ENCODE measurements at places on chromosomes 11 and 22.

DNA sequence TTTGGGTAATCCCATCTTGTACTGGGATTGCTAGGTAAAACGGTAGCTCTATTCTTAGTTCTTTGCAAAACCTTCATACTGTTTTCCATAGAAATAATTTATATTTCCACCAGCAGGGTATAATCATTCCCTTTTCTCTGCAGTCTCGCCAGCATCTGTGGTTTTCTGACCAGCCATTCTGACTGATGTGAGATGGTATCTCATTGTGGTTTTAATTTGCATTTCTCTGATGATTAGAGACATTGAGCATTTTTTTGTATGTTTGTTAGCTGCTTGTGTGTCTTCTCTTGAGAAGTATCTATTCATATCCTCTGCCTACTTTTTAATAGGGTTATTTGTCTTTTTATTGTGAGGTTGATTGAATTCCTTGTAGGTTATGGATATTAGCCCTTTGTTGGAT is 220.9 kb downstream of the PGR start:
- no peak for DNase-seq

- no peak for DNase-seq
These were observed 2.5 kb upstream of the TPST2 start for GRCh38 chr22:26592421-26592891.

DNA sequence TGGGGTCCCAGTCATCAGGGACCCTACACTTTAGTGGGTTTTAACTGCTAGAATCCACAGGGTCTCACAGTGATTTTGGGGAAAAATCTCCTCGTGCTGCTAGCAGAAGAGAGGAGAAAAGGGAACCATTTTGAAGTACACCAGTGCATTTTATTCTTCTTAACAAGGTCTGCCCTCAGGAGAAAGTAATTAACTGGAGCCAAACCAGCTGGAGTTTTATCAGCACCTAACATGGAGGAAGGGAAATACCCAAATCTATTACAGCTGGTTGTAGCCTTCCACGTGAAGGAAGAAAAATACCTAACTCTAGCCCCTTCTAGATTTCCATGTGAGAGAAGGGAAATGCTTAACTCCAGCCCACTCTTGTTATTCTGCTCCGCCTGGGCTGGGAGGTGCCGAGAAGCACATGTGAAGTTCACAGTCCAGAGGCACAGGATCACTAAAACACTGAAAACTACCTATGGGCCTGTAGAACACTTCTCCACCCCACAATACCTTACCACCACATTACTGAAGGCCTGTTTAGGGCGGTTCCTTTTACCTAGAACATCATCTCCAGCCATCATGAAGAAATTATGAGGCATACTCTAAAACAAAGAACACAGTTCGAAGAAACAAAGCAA is 31.3 kb upstream of the TEAD1 start:
- no peak for DNase-seq

- no peak for DNase-seq
These were observed 30.7 kb downstream of the SLC22A25 start for GRCh38 chr11:63212742-63213141.

GRCh38 chr11:113881856-113882255 is 6.5 kb upstream of the USP28 start:
- no peak for DNase-seq

- no peak for DNase-seq
These were observed 200.2 kb downstream of the BRD1 start for GRCh38 chr22:49627217-49628181.

GRCh38 chr11:63855975-63856374 is 17.1 kb downstream of the MARK2 start:
- DNase-seq = no peak

- DNase-seq = no peak
These were observed 61.7 kb downstream of the ME3 start for GRCh38 chr11:86610559-86611341.

DNA sequence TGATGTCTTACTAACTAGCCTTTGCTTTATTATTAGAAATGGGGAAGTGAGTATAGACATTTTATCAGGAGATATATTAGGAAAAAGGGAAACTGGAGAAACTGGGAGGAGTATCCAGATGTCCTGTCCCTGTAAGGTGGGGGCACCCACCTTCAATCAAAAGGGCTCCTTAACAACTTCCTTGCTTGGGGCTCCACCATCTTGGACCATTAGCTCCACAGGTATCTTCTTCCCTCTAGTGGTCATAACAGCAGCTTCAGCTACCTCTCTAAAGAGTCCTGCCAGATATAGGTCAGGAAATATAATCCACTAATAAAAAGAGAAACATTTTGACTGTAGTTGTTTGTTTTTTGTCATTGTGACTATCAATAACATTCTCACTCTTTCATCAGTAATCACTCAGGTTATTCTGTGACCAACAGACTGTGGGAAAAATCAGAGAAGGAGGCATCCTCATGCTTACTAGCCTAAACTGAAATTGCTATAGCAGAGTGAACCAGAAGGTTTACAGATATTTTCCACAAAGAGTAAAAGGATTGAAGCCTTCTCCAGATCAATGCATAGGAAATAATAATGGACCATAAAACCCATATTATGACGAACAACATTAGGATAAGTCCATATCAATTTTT is 10.4 kb downstream of the OR51B4 start:
- no peak for DNase-seq

GRCh38 chr22:48091060-48091650 is 1328.7 kb downstream of the TBC1D22A start:
- DNase-seq = no peak

DNA sequence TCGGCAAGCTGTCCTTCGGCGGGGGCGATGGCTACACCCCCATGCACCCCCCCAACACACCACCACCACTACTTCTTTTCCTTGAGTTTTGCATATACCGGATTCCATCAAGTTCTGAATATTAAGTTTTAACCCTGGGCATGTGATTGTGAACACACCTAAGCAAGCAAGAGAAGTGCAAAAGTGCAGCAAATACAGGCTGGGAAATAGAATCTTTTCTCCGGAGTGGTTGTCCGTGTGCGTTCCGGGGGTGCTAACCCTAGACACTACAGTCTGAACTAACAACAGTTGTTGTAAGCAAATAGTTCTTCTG is 574 bp downstream of the PRSS23 start:
- no peak for DNase-seq

GRCh38 chr11:12944889-12945288 is 64.2 kb upstream of the RASSF10 start:
- DNase-seq = no peak

DNA sequence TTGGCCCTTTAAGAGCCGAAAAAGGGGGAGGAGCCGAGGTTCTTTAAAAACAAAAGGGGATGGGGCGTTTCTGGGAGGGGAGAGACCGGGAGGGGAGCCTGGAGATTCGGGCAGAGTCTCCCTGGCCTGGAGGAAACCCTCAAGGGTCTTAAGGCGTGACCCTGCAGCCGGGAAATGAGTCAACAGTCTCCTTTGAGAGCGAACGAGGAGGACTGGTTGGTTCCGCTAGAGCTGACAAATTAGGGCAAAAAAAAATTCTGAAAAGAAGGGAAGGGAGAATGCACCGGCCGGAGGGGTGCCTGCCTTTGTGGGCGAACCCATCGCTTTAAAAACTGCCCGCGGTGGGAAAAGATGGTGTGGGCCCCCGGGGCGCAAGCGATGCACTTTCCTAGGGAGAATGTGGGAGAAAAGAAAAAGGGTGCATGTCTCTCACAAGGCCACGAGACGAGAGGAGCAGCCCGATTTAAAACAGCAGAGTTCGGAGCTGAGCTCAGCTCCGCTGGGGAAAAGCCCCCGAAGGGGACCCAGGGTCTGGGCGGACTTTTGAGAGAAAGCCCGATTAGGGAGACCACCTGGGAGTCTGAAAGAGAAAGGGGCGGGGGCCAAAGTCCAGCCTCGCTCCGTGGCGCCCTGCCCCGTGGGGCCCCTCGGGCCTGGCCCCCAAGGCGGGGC is 874 bp downstream of the ZFTA start:
- DNase-seq = no peak

DNA sequence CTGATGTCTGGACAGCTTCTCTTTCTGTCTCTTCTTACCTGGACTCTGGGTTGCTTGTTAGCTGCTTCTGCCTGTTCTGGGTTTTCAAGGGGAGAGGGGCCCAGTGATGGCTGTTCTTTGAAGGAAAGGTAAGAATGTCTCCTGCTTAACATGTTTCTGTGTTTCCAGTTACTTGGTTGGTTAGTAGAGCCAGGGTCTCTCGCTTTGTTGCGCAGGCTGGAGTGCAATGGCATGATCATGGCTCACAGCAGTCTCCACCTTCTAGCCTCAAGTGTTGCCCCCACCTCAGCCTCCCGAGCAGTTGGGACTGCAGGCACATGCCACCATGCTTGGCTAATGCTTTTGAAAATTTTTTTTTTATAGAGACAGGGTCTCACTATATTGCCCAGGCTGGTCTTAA is 126.6 kb downstream of the BCR start:
- DNase-seq = no peak

GRCh38 chr11:88297863-88298262 is 39.7 kb downstream of the CTSC start:
- no peak for DNase-seq

DNA sequence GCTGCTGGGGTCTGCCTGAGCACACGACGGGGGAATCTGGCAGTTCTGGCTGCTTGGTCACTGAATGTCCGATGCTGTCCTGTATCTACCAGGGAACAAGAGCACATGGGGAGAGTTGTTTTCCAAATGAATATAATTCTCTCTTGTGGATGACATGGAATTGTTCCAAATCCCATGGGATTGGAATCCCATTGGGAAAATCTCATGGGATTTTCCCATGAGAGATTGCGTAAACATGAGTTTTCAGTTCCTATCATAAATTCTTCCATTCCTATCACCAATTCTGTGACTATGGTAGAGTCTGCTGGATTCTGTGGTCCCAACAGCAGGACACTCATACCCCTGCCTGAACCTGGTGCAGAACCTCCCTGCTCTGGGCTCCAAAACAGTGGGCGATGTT is 35.6 kb upstream of the IGLL5 start:
- no peak for DNase-seq

DNA sequence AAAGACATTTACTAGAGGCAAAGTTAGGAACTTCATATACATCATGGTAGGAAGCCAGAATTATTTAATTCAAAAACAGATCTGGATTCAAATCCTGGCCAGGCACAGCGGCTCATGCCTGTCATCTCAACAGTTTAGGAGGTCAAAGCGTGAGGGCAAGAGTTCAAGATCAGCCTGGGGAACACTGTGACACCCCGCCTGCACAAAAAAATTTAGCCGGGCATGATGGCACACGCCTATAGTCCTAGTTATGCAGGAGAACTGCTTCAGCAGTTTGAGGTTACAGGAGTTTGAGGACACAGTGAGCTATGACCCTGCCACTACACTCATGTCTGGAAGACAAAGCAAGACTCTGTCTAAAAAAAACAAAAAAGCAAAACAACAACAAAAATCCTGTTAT is 8.9 kb downstream of the MRTFA start:
- no peak for DNase-seq

DNA sequence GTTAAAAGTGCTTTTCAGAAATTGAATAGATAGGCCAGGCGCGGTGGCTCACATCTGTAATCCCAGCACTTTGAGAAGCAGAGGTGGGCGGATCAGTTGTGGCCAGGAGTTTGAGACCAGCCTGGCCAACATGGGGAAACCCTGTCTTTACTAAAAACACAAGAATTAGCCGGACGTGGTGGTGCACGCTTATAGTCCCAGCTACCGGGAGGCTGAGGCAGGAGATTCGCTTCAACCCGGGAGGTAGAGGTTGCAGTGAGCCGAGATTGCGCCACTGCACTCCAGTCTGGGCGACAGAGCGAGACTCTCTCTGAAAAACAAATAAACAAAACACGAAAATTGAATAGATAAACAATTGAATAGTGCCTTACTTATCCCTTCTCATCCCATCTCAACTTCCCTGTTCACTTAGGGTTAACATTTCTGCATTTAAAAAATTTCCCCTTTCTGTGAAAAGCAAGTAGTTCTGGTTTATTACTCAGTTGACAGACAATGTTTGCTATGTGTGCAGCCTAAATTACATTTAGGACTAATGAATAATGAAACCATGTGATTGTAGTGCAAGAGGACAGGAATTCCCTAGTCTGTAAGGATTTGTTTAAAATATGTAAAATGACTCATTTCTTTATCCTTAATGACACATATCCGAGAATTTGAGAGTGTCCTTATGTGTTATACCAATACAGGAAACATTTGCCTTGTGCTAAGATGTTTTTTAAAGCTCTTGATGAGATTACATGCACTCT is 6.0 kb downstream of the RNF169 start:
- DNase-seq = no peak

GRCh38 chr11:78660471-78660870 is 85.8 kb upstream of the NARS2 start:
- DNase-seq = no peak

GRCh38 chr11:7019500-7020182 is 505 bp downstream of the ZNF214 start:
- no peak for DNase-seq

GRCh38 chr11:15327786-15328231 is 213.1 kb downstream of the INSC start:
- no peak for DNase-seq

GRCh38 chr11:112541140-112542046 is 280.7 kb upstream of the PLET1 start:
- DNase-seq = no peak

- DNase-seq = no peak
These were observed 515.6 kb upstream of the CCDC90B start for GRCh38 chr11:83801799-83802198.

DNA sequence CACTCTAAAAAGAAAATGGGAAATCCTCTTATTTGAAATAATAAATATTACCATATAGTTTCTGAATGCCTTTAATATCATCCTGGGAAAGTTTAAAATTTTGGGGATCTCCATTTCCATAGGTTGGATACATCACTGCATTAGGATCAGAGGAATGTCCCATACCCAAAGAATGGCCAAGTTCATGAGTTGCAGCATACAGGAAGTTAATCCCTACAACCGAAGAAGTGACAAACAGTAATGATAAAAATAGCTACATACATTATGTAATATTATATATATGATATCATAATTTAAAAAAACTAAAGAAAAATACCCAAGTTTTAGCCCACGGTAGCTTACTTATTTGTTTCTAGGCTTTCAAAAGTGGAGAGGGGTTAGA is 7.4 kb downstream of the MMP7 start:
- no peak for DNase-seq

DNA sequence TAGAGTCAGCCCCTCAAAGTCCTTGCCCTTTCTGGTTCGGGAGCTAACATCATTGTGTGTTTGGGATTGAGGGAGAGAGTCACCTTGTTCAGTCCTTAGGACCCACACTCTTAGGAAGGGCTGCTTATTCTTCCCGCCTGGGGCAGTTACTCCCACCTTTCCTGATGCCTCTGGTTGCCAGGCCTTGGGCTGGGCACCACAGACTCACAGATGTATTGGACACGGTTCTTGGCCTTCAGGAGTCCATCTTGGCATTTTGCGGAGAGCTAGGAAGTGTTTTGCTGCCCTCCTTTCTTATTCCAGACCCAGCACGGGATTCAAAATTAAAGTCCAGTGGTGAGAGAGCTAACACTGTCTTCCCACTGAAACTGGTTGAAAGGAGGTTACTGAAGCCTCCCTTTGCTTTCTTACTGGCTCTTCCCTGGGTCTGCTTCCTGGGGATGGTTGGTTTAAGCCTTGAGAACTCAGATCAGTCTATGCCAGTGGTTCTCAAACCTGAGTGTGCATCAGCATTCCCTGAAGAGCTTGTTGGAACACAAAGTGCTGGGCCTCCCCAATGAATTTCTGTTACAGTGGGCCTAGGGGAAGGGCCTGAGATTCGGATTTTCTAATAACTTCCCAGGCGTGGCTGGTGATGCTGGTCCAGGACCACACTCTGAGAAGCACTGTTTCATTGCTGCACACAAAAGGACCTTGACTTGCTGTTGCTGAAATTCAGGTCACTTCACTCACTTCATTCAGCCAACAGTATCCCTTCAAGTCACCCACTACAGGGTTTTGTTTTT is 1.4 kb downstream of the OSBP2 start:
- DNase-seq = no peak
